ENCODE measurements at places on chromosomes 6 and 20.
A peak's percentile ranks its signal among the peaks of the same experiment; 100 is the strongest.

GRCh38 chr6:145233955-145234354 is 501.4 kb downstream of the EPM2A start:
- no peak for DNase-seq

DNA sequence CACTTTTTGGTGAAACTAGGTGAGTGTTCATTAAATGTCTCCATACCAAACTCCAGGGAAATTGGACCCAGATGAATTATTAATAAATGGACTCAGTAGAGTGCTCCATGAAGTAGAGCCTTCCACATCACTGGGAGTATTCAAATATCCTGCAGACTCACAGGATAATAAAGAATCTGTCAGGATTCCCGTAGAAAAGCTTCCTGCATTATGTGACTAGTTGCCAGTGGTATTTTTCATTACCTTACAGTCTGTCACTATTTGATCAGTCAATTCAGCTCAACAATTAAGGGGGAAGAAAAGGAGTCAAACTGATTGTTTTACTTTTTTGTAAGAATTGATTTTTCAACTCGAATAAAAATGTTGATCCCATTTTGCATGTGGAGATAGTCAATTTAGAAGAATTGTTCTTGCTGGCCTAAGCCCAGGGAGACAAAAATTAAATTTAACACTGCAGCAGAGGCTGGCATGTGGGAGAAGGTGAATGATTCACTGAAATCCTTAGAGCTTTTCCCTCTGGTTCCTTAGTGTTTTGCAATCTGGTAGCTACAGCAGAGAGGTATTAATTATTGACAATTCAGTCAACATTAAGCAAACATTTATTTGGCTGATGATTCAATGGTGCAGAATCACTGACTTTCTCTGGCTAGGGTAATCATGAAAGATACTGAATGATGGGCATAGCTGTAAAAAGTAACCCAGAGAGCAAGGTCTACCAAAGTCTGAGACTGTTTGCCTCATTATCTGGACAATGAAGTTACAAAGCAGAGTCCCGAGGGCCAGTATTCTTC is 442.4 kb downstream of the CD83 start:
- no peak for DNase-seq

DNA sequence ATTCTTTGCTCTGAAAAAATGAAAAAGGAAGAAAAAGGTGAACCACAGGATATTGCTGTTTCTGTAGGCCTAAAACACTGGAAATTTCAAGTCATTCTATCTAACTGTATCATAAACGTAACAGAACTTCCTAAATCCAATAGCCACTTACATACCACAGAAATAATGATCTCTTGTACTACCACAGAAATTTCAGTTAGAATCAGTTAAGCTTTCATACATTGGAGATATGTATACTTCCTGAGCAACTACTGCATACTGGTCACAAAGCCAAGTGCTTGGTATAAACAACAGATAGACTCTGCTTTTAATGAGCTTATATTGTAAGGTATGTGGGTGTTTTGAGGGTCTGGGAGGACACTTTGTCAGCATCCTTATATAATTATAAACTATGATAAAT is 38.6 kb downstream of the VTA1 start:
- no peak for DNase-seq

DNA sequence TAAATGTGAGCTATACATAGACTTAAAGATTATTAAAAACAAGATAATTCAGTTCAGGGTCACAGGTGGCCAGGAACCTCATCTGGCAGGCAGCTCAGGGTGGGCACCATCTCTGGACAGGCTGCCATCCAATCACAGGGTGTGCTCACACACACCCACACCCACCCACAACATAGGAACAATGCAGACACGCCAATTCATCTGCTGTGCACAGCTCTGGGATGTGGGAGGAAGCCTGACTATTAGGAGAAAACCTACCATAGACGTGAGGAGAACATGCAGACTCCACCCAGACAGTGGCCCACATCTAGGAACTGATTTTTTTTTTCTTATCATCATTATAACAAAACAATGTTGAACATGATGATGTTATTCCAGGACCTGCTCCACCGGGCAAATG is 286.7 kb downstream of the PRL start:
- DNase-seq, result no peak

- DNase-seq, result peak; percentile 83
Observed at GRCh38 chr6:30396833-30397479, 52.0 kb downstream of the RPP21 start.

- no peak for DNase-seq
Observed at GRCh38 chr6:4803343-4803744, 27.1 kb downstream of the CDYL start.

GRCh38 chr6:121499666-121500065 is 64.2 kb downstream of the GJA1 start:
- DNase-seq, result no peak

- no peak for DNase-seq
Observed at GRCh38 chr6:98747273-98747672, 87.1 kb upstream of the POU3F2 start.

- DNase-seq, result no peak
Observed at GRCh38 chr6:144908004-144908403, 622.9 kb downstream of the UTRN start.

DNA sequence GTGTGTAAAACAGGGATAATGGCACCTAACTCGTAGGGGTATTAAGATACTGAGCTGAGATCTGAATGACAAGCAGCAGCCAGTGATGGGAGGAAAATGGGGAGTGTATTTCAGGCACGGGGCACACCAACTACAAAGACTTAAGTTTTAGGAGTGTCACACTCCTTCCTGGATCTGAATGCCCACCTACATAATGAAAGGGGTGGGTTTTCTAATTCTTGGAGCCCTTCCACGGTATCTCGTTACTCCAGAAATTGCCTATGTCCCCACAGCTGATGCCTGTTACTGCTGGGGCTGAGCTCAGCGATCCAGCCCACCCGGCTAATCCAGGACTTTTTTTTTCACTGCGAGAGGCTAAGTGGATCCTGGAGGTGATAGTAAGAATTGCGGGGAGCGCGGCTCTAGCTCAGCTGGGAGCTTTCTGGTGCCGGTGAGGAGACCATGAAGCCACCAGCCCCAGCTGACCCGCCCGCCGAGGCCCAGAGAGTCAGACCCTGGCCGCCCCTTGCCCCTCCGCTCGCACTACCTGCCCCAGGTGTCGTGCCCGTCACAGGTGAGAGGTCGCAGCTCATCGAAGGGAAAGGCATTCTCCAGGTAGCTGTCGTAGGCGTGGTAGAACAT is 727 bp downstream of the EDEM2 start:
- no peak for DNase-seq

GRCh38 chr6:35072698-35073055 is 68.5 kb downstream of the TCP11 start:
- DNase-seq, result no peak

GRCh38 chr6:142810952-142811514 is 133.9 kb downstream of the HIVEP2 start:
- no peak for DNase-seq

- no peak for DNase-seq
Observed at GRCh38 chr20:51712501-51713212, 55.5 kb downstream of the ATP9A start.

DNA sequence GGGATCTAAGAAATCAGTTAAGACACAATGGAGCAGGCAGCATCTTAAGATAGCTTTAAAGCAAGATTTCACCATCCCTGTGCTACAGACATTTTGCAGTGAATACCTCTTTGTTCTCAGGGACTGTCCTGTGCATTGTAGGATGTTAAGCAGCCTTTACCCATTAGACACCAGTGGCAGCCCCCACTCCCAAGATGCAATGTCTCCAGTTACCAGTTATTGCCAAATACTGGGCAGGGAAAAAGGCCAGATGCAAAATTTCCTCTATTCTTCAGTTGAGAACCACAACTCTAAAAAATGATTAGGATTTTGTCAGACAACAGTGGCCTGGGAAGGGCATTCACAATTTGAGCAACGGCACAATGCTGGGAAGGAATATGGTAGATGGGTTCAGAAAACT is 6.1 kb downstream of the FBXO5 start:
- DNase-seq, result no peak

DNA sequence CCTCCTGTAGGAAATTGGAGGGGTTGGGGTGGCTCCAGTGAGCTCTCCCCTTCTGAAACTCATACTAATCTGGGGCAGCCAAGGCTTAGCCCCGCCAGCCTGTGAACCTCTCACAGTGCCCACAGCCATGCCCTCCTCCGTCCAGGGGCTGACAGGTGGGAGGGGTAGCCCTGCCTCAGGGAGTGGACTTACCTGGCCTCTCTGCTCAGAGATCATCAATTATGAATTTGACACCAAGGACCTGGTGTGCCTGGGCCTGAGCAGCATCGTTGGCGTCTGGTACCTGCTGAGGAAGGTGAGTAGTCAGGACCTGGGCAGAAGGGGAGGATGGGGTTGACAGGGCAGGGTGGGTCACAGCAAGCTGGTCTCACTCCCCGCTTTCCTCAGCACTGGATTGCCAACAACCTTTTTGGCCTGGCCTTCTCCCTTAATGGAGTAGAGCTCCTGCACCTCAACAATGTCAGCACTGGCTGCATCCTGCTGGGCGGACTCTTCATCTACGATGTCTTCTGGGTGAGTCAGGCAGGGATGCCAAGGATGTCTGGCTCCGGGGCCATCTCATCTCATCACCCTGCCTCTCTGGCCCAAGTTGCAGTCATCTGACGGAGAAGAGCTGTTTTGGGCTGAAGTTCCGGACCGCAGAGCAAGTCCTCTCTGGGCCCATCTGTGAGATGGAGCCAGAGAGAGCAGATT is 34.7 kb downstream of the HM13 start:
- DNase-seq, result no peak

DNA sequence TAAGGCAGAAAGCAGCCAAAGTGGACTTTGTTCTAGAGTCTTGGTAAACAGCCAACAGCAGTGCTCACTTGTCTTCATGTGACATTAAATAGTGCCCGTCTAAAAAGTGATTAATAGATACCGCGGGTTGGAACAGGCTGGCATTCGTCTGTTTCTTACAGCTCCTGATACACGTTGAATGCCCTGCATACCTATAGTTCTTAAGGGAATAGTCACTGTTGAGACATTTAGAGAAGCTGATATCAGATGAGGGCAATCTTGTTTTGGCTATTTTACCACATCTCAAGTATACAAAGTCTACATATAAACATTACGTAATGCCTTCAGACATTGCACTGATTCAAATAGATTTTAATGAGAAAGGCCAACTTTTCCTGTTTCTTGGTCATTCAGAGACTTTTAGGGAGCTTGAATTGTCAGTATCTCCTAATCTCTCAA is 374.9 kb upstream of the FLRT3 start:
- DNase-seq, result no peak

GRCh38 chr20:16069389-16070010 is 503.7 kb downstream of the KIF16B start:
- DNase-seq, result no peak

DNA sequence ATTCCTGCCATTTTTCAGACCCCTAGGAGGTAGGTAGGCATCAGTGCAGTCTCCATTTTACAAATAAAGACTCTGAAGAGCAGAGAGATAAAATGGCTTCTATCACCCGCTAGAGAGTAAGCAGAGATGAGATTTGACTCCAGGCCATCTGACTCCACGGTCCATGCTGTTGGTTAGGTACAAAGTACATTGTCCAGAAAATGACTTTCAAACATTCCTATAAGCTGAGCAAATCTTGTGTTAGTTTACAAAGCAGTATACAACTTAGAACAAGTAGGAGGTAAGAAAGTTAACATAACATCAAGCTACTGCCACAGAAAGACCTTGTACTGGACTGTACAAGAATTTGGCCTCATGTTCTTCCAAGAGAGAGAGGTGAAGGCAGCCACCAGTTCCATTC is 14.9 kb downstream of the BTN1A1 start:
- no peak for DNase-seq

- DNase-seq, result no peak
Observed at GRCh38 chr20:44495257-44495656, 19.6 kb downstream of the TTPAL start.

- DNase-seq, result no peak
Observed at GRCh38 chr6:26379292-26379691, 3.6 kb upstream of the BTN2A2 start.

DNA sequence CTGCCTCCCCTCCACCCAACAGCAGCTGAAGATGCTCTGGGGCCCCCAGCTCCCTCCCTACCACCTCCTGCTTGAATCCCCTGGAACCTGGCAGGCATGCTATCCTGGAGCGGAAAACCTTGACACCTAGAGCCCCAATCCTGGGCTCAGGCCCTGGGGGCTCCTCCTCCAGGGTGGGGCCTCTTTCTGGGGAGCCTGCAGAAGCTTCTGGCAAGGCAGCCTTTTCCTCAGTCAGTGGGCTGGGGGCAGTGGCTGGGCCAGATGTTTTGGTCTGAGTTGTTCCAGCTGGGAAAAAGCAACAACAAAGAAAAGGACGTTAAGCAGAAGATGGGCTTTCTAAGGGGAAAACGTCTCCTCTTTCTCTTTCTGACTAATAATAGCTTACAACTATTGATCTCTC is 21.1 kb downstream of the KIAA1755 start:
- DNase-seq, result no peak

DNA sequence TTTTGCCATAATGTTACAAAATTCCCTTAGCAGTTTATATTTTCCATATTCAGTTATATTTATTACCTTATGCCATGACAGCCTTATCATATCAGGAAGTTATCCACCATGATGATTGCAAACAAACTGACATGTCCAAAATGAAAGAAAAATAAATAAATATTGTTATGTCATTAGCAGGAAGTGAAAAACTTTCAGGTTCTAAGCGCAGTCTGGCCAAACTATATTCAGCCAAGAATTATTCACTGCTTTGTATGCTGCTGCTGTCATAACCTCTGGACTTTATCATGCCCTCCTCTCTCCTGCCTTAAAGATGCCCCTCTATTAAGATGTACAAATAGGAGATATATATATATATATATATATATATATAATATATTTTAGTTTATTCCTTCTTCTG is 27.7 kb upstream of the DEFB112 start:
- DNase-seq, result no peak

- DNase-seq, result no peak
Observed at GRCh38 chr6:158026901-158027589, 45.4 kb downstream of the SYNJ2 start.

DNA sequence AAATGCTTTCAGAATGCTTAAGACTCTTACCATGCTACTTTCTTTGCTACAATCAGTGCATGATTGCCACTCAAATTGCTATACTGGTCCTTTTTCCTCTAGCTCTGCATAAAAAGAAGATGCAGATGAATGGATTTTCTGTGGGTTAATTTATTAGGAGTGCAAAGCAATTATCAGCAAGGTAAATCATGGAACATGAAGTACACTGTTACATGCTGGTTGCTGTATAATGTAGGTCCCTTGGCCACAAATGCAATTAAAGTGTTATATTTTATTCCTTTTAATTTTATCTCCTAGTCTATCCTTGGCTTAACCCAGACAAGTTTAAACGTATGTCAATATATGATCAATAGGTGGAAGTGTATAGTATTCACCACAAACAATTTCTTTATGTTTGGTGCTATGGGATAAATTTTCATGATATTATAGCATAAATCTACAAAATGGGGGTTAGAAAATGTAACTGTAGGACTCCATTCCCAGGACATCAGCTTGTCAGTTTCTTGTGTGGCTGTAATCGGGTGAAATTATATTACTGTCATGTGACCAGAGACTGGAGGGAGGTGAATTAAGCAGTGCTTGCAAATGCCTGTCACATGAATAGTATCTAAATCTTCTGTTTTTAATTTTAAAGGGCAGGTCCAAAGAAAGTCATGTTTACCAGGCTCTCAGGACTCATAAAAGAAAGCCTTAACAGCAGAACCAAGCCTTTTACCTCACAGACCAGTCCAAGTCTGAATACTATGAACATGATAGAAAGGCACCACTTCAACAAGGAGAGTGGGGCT is 176.9 kb upstream of the ID4 start:
- no peak for DNase-seq

- DNase-seq, result no peak
Observed at GRCh38 chr6:156685823-156686222, 91.4 kb upstream of the ARID1B start.

- DNase-seq, result no peak
Observed at GRCh38 chr20:38392356-38392755, 42.8 kb downstream of the SNHG17 start.
